ENCODE measurements at places on chromosomes 6 and 20.

GRCh38 chr6:113633638-113634037 is 223.5 kb upstream of the MARCKS start:
- DNase-seq: no peak

DNA sequence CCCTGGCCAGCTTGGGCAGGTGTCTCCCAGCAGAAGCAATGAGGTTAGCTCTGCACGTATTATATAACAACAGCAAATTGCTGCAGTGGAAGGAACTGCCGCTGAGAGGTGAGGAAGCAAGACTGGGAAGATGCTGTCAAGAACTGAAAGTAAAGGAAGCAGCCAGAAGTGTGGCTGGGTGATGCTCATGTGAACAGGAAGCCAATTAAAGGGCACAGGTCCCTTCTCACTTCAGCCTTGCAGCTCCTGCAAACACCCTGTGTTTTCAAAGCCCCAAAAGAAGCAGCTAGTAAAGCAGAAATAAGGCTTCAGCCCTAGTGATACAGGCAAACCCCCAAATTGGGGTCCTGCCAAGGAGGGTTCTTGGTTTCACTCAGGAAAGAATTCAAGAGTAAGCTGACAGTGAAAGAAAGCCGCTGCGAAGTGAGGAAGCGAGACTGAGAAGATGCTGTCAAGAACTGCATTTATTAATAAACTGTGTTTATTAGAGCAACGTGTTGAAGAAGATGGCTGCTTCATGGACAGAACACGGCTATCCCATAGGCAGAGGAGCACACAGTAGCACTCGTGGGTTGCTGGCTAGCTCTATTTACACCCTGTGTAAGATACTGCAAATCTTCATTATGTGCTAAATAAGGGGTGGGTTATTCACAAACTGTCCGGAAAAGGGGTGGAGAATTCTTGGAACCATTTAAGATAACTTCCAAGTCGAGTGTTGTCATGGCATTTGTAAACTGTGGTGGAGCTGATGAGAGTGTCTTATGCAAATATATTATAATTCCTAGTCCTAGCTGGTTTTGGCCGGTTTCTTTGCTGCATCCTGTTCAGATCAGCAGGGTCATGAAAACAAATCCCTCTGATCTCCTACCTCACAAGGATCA is 152.2 kb downstream of the LINC00237 start:
- DNase-seq: no peak

DNA sequence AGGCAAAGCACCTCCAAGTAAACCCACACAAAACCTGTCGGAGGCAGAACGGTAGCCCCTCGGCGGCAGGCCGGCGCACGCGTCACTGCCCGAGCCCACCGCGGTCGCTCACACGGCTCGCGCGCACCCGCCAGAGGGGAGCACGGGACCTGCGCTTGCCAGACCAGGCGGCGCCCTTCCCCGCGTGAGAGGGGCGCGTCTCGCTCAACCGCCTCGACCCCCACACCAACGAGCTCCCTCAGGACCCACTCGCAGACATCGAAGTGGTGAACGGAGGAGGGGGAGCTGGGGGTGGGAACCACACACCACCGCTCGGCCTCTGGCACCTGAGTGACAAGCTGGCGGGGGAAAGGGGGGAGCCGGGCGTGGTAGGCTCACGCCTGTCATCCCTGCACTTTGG is 1513.4 kb upstream of the DEFB115 start:
- DNase-seq: no peak

- DNase-seq: no peak
Observed at GRCh38 chr20:25024171-25024570, 31.6 kb upstream of the APMAP start.

DNA sequence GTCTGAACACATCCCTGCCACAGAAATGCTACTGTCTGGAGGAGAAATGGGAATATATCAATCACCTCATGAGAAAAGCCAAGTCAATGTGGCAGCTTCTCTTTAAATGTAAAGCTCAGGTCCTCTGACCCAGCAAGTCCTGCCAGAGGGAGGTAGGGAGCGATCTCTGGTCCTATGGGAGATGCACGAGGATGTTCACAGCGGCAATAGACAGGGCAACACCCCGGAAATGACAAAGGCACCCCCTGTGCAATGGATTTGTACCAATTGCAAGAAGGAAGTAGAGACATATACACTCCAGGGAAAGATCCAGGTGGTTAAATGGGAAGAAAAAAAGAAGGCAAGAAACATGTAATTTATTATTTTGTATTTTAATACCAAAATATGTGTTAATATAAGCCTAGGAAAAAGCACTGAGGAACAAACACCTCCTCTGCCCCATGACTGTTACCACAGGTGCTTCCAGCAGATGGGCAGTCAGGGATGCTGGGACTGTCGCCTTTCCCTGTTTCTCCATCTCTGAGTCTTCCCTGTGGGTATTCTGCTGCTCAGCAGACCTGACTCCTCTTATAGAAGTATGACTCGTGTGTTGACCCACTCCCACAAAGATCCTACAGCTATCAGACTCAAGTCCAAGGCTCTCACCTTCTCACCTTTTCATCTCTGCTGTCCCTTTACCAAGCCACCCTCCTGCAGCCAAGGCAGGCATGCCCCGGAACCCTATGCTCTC is 20.8 kb downstream of the ATP9A start:
- DNase-seq: no peak

GRCh38 chr20:17611290-17611539 is 41.3 kb downstream of the DSTN start:
- DNase-seq: no peak

- DNase-seq: no peak
Observed at GRCh38 chr6:42403421-42403820, 48.3 kb downstream of the TRERF1 start.

DNA sequence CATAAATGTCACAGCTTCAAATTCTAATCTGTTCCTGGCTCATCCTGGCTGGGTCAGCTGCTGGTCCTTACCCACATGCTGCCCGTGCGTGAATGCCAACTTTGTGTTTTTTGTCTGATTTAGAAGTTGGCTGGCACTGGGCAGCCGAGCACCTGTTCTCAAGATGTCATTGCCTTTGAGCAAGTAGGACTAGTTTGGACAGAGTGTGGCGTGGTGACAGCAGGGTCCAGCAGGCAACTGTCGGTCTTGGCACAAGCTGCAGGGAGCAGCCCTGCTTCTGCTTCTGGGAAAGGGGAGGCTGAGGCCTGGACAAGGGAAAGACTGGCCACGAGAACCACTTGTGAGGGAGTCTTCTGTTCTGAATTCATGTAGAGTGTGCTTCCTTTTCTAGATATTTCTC is 26.4 kb upstream of the ADRM1 start:
- DNase-seq: no peak
